ENCODE measurements at places on chromosomes 5 and 9. TPM values are rescaled to one million over a fixed set of nuclear protein-coding genes. Genes with fewer than 3 reads are reported as not detected.

The TRAF2 gene
- 48.7 TPM for total RNA-seq

The FST gene
- total RNA-seq = 0.51 TPM

The POMT1 gene
- 58.0 TPM for total RNA-seq

The UBE2QL1 gene
- not detected for total RNA-seq

The SYK gene
- 0.28 TPM for total RNA-seq

The EIF4E1B gene
- not detected for total RNA-seq

The C5orf52 gene
- total RNA-seq = not detected

The ARHGEF28 gene
- 34.8 TPM for total RNA-seq

The TAF11L10 gene
- total RNA-seq = not detected

The PHPT1 gene
- total RNA-seq = 204 TPM

The CYSTM1 gene
- total RNA-seq = 126 TPM

The TGFBI gene
- total RNA-seq = 314 TPM

The DNAI1 gene
- total RNA-seq = 2.2 TPM

Data from Panc1 (cell line).